ENCODE measurements at places on chromosomes 11 and 22.

DNA sequence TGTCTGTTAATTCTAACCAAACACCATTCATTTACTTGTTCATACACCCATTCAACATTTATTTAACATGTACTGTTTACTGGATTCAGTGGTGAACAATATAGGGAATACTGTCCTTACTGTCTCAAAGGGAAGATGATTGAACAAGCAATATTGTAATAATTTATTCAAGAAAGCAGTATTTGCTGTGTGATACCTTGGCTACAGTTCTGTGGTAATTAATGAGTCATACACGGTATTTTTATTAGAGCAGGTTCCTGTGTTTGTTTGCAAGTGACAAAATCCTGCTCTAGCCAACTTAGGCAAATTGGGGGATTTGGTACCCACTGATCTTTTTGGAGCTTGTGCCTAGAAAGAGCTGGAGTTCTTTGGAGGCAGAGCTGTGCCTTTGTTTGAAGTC lies 15.7 kb downstream of the PIH1D2 start:
- no peak for DNase-seq

DNA sequence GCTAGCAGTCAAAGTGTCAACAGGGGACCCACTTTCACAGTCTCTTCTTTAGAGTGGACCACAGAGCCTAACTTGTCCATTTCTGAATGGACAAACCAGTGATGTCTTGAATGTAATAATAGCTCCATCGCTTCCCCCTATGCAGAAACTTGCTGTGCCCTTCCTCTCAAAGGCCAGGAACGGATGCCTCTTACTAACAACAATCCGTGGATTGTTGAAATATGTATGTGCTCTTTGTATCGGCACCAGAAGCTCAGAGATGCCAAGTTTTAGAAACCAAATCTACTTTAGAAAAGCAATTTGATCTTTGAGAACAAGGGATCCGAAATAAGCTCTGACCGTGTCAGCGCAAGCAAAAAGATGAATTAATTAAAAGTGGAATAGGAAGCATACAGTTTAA lies 259.5 kb upstream of the POU2AF2 start:
- DNase-seq: no peak

DNA sequence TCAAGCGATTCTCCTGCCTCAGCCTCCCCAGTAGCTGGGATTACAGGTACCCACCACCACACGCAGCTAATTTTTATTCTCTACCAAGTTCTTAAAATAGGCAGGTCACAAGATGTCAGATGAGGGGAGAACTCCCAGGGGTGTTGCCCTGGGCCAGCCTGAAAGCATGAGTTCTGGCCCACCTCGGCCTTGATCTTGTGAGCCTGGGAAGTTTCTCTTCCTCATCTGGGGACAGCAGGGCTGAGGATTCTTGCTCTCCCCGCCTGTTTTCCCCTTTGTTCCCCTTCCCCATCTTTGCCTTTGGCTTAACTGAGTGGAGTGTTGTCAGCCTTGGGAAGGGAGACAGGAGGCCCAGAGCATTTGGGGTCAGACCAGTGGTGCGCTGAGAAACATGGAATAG lies 3.5 kb downstream of the PDXP start:
- DNase-seq: no peak

- no peak for DNase-seq
These were observed 25.6 kb upstream of the NRIP3 start for GRCh38 chr11:9029422-9029821.

- DNase-seq: no peak
These were observed 2.7 kb downstream of the UPB1 start for GRCh38 chr22:24497841-24498258.

- DNase-seq: peak; percentile 51
These were observed 702 bp downstream of the BIRC2 start for GRCh38 chr11:102347462-102348370.

GRCh38 chr11:64597671-64598101 lies 6.7 kb downstream of the SLC22A12 start:
- no peak for DNase-seq

GRCh38 chr11:15889363-15890030 lies 466.8 kb downstream of the SOX6 start:
- DNase-seq: no peak

- no peak for DNase-seq
These were observed 74.1 kb upstream of the WNT7B start for GRCh38 chr22:46050916-46051614.

DNA sequence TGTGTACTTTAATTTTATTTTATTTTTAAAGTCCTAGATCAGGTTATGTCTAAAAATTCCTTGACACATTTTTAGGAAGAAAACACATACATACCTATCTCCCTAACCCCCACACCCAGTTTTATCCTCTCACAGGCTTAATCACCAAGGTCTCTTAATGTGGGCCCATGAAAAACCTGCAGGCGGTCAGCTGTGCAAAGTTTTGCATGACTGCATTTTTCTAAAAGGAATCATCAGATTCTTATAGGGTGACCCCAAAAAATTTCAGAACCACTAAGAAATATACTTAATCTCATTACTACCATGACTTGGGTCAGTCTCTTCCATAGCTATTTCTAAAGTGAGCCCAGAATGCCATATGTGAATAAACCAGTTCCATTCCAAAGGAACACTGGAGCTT lies 19.8 kb downstream of the SAA1 start:
- DNase-seq: no peak

- no peak for DNase-seq
These were observed 8.2 kb downstream of the DGCR8 start for GRCh38 chr22:20088263-20088648.

GRCh38 chr11:10678101-10678500 lies 15.5 kb downstream of the IRAG1 start:
- no peak for DNase-seq

GRCh38 chr11:6402561-6402981 lies 12.3 kb downstream of the SMPD1 start:
- DNase-seq: no peak

DNA sequence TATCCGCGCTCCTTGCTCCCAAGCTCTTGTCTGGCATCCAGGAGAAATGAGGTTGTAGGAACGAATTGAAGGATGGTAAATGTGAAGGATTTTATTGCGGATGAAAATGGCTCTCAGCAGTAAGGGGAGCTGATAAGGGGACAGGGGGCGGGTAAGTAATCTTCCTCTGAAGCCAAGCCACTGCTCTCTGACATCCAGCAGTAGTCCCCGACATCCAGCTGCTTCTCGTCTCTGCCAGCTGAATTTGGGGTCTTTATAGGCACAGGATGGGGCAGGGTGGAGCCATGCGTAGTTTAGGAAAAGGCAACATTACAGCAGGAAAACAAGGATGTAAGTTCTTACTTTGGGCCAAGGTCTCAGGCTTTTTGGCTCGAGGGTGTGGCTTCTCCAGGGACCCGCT lies 1370.1 kb upstream of the RAG2 start:
- no peak for DNase-seq

DNA sequence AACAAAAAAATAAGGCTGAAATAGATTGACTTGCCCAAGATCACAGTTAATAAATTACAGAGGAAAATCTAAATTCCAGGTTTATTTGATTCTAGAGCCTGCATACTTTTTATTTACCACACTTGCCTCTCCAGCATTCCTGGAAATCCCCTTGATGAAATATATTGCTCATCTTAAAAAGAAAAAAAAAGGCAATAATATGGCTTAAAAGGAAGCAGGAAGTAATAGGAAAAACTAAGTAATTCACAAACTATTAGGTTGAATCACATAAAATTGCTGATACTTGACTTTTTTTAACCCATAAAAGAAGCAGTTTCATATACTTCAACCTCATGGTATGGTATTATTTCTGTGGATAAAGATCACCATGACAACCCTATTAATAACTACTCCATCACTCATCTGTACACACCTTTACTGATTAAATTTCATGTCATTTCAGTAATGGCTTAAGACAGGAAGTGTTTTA lies 52.9 kb downstream of the COPB1 start:
- DNase-seq: no peak

GRCh38 chr11:36362902-36363301 lies 66.8 kb downstream of the PRR5L start:
- no peak for DNase-seq

DNA sequence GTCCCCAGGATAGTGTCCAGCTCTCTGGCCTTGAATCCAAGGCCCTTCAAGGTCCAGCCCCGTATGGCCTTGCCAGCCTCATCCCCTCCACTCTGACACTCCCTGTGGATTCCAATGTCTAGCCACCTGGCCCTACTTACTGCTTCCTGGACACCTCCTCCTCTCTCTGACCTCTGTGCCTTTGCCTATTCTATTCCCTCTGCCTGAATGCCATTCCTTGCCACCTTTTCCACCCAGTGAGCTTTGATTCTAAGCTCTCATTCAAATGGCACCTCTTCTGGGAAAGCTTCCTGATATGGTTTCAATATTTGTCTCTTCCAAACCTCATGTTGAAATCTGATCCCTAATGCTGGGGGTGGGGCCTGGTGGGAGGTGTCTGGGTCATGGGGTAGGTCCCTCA lies 31.9 kb upstream of the TTLL12 start:
- DNase-seq: no peak
